ENCODE measurements at places on chromosomes 12 and 14.

DNA sequence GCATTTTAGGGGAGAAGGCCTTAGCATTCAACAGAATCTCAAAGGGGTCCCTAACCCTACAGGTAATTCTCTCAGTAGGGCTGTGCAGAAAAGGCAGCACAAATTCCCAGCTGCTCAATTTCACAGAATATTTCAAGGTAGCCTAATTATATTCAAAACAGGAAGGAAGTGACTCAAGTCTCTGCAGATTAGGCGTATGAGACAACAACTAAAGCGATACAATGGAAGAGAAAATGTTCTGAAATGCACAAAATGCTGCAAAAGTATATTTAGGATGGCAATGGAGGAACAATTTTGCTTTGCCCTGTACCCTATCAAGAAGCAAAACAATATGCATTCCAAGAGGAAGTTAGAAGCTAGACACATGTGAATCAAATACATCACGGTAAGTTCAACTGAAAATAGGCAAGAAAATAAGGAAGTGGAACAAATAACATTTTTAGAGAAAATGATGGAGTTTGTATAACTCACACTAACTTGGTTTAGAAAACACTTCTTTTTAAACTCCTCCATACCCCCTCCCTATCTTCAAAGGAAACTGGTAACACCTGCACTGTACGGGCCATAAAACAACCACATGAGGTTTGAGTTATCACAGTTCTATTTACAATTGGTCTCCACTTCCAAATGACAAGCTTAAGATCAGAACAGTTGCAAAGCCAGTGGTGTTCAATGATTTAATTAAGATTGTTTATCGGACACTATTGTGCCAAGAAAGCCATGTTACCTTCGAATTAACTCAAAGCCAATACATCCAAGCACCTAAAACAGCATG is 1.6 kb downstream of the GIT2 start:
- no peak for DNase-seq

- DNase-seq, result no peak
These were observed 9.6 kb upstream of the SERPINA11 start for GRCh38 chr14:94462219-94462551.

GRCh38 chr14:105418269-105419194 is 1.1 kb upstream of the MTA1 start:
- no peak for DNase-seq

- DNase-seq, result no peak
These were observed 2.1 kb downstream of the TDP1 start for GRCh38 chr14:89957791-89958190.

GRCh38 chr14:75769047-75769685 is 108.1 kb downstream of the TTLL5 start:
- DNase-seq, result no peak

GRCh38 chr12:107169200-107169599 is 75.9 kb upstream of the CRY1 start:
- no peak for DNase-seq

DNA sequence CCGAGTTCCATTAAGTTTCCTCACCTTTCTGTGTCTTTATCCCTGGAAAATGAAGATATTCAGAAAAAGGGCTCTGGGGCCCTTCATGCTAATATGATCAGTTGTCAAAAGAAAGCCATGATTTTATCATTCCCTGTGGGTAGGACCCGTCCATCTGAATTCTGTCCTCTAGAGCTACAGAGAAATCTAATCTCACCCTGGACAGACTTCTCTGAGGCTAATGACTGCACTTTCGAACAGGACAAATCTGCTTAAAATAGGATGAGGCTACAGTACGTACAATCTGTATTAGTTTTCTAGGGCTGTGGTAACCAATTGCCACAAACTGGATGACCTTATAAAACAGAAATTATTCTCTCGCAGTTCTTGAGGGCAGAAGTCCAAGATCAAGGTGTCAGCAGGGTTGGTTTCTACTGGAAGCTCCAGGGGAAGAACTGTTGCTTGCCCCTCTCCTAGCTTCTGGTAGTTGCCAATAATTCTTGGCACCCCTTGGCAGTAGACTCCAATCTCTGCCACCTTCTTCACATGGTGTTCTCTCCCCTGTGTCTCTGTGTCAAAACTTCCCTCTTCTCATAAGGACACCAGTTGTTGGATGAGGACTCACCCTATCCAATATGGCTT is 1.3 kb downstream of the AK7 start:
- no peak for DNase-seq

GRCh38 chr12:62689042-62689839 is 222.6 kb downstream of the MON2 start:
- no peak for DNase-seq

- no peak for DNase-seq
These were observed 27.5 kb upstream of the CDKN3 start for GRCh38 chr14:54369343-54369742.

DNA sequence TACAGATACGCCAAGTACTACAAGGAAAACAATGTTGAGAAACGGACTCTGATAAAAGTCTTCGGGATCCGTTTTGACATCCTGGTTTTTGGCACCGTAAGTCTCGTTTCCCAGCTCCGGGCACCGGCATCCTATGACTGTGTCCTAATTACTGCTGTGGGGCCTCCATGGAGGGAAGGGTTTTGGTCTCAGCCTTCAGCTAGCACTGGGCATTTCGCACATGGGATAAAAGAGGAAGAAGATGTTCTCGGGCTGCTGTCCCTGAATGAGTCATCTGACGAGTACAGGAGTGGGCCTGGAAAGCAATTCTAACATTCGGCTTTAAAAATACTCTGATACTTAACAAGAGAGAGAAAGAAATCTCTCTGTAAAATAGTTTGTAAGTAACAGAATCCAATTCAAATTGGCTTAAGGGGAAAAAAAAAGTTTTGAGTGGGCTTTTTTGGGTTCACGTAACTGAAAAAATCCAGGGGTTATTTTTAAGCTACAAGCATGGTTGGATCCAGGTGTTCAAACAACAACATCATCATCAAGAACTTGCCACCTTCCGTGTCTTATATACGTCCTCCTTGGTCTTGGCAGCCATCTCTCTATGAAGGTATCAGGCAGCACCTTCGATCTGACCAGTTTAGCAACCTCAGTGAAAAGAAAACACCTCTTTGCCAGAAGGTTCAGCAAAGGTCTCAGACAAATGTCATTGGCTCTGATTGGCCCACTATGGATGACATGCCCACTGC is 34.4 kb upstream of the P2RX4 start:
- no peak for DNase-seq

DNA sequence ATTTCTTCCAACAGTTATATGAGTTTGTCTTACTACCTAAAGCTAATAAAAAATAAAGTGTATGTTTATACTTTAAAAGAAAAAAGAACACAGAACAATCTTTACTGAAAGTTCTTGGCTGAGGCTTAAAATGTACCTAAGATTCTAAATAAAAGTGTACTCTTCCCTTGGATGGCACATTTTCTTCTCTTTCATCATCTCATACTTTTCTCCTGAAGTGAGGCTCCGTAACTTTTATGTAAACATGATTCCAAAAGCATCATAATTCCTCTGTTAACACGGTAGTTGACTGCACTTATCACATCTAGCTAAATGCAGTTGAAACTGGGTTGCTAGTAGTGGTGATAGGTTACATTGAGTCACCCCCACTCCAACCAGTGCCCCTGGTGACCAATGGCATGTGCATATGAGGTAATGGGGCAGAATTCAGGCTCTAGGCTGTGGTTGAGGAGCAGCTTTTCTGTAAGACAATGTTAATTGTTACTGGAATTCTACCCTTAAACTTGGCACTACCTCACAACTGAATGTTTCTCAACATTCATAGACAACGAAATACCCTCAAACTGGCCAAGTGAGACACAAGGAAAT is 38.4 kb downstream of the WASHC3 start:
- DNase-seq, result no peak

DNA sequence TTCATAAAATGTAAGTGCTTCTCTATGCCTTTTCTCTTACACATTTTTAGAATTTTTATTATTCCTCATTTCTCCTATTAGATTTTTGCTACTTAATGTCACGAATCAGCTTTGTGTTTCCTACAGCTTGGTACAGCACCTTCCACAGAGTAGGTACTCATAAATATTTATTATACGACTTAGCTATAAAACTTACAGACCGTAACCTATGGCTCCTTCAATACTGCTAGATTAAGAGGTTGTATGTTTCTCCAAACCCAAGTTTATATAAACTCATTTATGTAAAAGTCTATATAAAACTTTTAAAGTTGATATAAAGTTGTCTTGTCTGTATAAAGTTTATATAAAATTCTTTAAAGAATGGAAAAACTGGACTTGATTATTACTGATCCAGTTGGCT is 11.5 kb downstream of the NFYB start:
- no peak for DNase-seq

DNA sequence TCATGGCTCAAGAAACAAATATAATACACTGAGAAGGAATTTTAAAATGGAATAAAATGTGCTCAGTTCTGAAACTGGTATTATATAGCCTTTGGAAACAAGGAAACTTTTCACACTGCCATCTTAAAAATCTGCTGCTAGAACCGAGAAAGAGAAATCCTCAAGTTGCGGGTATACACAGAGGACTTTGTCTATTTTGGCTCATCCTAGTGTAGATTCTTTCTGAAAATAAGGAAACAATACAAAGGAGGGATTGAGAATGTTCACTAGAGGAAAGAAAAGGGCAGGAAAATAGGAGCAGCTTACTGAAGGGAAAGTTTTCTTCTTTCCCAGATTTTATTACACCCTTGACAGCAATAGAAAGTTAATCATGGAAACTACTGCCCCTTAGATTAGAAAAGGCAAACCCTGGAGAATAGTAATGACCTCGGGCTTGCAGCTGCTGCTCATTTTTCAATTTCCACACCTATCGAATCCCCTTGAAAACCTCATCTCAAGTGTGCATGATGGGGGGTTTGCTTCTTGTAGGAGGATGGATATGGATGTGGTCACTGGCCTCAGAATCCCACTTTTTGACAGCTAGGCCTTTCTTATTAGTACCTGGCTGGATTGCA is 104.6 kb downstream of the DAAM1 start:
- no peak for DNase-seq

GRCh38 chr12:130281153-130281799 is 56.4 kb upstream of the PIWIL1 start:
- DNase-seq, result no peak

GRCh38 chr12:97275256-97275655 is 187.3 kb upstream of the RMST start:
- no peak for DNase-seq

DNA sequence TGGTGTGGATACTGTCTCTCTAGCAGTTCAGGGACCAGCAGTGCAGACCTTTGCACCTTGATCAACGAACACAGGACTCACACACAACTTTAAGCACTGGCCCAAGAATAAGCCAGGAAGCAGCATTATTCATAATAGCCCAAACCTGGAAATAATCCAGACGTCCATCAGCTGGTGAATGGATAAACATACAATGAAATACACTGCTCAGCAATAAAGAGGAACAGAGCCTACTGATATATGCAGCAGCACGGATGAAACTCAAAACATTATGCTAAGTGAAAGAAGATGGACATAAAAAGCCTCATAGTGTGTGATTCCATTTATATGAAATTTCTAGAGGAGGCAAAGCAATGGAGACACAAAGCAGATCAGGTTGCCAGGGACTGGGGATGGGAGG is 303.9 kb upstream of the FKBP4 start:
- DNase-seq, result no peak

- no peak for DNase-seq
These were observed 33.3 kb upstream of the UBC start for GRCh38 chr12:124947561-124948398.

GRCh38 chr12:99959549-99960170 is 25.1 kb downstream of the ANKS1B start:
- DNase-seq, result no peak

- DNase-seq, result no peak
These were observed 16.5 kb downstream of the GMFB start for GRCh38 chr14:54472315-54472714.

- no peak for DNase-seq
These were observed 47.2 kb downstream of the SPPL3 start for GRCh38 chr12:120856980-120857379.

GRCh38 chr12:45349916-45350315 is 134.0 kb downstream of the ANO6 start:
- DNase-seq, result no peak

GRCh38 chr12:82223426-82223825 is 134.8 kb downstream of the CCDC59 start:
- no peak for DNase-seq

DNA sequence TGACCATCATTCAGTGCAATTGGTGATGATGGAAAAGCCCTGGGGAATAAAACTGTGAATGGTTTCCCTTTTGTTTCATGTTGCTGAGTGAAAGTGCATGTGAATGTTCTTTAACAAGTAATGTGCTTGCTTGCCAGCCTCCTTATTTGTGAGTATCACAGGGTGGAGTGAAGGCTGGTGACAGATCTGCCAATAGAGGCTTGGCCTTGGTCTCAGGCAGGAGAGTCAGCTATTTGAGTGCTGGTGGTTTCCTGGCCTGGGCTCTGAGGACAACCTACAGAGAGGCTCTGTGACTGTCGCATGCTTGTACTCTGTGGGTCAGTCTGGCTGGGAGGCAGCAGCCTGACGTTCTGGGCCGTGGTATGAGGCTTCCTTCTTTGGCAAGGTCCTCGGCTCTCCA is 20.7 kb downstream of the KRT85 start:
- no peak for DNase-seq

GRCh38 chr12:126343321-126343720 is 1278.1 kb downstream of the AACS start:
- no peak for DNase-seq

- DNase-seq, result no peak
These were observed 35.9 kb downstream of the XRCC3 start for GRCh38 chr14:103679351-103679750.

DNA sequence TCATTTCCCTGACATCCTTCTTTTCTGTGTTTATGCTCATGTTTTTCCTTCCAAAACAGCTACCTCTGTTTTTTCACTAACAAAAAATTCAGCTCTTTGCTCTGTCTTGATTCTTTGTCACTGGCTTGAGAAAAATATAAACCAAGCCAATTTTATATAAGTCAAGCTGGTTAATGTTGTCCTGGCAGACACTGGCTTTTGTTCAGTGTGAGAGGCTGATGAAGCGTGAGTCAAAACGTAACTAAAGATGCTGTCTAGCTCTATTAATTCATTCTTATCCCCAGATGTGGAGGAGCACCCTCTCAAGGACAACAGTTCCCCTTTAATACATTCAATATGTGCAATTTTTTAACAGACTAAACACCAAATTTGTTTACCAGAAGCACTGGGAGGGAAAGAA is 15.8 kb downstream of the TSPAN8 start:
- DNase-seq, result no peak

GRCh38 chr14:83163016-83163415 is 1629.4 kb upstream of the SEL1L start:
- no peak for DNase-seq

- DNase-seq, result no peak
These were observed 60.3 kb downstream of the KLRG1 start for GRCh38 chr12:9049520-9050133.

DNA sequence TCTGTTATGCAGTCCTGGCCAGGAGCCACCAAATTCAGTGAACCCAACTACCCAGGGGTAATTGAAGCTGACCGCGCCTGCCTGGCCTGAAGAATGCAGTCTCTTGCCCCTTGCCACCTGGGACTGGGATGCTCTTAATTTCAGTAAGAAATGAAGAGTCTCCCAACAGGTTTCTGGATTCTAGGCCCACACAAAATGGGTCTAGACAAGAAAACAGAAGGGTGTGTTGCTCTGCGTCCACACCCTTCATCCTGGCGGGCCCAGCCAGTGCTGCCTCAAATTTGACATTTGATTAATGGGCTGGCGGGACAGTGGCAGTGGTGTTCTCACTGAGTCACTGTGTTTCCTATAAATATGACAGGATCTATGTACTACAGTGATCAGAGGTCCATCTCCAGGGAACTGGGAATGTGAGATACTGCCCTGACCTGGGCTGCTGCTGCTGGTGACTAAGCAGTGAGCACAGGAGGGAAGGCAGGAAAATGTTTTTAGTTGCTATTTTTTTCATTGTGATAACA is 6.5 kb downstream of the TMEM253 start:
- DNase-seq, result no peak

- DNase-seq, result no peak
These were observed 216.5 kb downstream of the C12orf50 start for GRCh38 chr12:87812681-87813080.
